ENCODE measurements at places on chromosomes 5 and 9.

- DNase-seq = no peak
Measured at GRCh38 chr9:93967020-93967803, 12.1 kb upstream of the BARX1 start.

DNA sequence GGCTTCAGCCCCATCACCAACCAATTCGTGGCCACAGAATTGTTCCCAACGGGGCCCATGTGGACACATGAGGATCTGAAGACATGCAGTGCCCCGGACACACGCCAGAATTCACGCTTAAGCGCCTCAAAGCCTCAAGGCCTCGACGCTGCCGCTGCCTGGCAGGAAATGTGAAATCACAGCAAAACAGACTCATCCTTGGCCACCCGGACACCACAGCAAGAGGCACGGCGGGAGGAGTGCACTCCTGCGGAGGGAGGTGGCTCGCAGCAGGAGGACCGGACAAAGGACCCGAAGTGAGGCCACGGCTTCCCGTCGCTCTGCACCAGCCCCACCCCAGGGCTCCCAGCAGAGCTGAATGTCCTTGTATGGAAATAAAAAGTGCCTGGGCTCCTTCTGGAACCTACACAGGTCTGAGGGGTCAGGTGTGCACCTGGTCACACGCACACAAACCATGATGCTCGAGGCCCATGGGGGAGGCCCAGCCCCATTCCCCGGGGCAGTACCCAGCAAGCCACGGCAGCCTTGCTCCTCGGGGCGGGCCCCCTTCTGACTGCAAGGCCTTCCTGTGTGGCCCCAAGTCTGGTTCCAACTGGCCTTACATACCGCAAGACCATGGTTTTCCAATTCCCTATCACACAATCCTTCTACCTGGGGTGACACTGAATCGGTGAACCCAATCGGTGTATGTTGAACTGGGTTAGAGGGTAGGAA lies 10.0 kb downstream of the SEC16A start:
- no peak for DNase-seq

- no peak for DNase-seq
Measured at GRCh38 chr5:15808577-15808976, 308.6 kb downstream of the FBXL7 start.

GRCh38 chr5:111262153-111262552 lies 38.0 kb downstream of the CAMK4 start:
- DNase-seq = no peak

DNA sequence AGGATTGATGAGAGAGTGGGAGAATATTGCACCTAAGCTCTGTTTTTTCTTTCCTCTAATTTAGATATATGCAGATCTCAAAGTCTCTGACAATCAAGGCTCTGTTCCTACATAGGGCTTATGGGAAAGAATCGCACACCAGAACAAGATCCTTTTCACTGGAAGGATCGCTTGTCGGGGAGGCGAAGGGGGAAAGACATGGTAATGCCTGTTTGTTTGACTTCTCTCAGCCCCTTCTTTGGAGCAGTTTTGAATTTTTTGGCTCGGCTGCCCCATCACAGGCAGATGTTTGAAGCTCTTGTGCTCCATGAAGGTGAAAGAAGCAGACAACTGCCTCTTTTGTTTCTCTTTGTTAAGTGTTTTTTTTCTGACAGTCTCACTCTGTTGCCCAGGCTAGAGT lies 599.9 kb upstream of the ZNF608 start:
- DNase-seq = no peak

DNA sequence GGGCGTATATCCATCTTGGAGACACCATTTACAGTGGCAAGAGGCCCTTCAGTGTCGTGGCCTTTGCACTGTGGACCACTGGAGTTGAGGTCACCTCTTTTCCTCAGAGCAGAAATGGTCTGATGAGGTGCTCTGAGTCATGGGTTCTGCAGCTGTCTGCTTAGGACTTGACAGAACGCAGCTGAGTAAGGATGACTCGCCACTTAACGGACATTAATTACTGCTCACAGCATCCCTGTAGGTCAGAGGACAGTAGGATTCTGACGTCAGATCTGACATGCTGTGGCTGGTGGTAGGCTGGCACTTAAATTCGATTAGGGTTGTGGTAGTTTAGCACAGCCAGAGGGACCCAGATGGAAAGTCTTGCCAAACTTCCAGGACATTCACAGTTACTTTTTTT lies 479.4 kb downstream of the DMAC1 start:
- DNase-seq = no peak

DNA sequence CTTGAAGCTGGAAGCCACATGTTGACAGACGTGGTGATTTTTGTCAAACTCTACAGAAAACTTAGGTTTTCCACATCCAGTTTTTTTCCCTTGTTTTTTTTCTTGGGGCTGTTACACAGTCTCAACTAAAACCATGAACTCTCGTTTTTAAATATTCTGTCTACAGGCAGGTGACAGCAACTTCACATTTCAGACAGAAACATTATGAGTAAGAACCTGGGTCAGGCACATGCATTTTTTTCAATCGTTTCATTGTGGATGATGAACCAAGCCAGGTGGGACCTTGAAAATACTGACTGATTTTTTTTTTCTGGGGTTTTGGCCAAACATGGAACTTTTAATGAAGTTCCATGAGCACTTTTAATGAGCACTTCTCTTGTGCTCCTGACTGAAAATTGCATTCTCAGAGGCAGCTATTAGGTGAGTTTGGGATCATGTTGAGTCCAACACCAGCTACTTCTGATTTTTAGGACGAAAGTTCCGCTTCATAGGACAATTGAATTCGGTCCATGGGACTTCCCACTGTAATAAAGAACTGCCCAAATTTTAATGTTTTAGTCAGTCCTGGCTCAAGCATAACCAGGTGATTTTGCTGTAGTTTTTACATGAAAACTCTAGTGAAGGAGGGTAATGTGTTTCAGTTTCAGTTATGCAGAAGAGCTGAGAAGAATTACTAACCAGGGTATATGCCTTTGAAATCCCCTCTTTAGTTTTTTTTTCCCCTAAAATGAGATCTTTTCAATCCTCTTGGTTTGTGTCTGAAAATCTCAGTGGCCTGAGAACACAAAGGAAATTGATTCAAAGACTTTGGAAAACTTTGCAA lies 93.2 kb upstream of the ADAMTS16 start:
- DNase-seq = no peak

DNA sequence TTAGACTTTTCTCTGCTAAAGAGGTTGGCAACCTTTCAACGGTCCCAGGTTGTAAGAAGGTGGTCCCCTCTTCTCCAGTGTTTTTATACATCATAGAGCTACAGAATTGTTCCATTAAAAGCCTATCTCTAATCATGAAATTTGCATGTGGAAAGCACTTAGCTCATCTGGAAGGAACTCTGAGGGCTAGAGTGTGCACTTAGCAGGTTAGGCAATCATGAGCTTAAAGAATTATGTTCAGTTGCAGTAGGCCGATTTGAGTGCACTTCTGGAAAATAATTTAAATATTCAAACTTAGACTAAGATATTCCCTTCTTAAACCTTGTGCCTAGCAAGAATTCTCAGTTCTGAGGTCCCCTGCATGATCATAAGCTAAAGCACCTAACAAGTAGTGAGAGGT lies 468.7 kb downstream of the SPATA31D1 start:
- no peak for DNase-seq

- DNase-seq = no peak
Measured at GRCh38 chr5:62475072-62475471, 62.5 kb downstream of the IPO11 start.

- no peak for DNase-seq
Measured at GRCh38 chr9:97468658-97469448, 32.6 kb upstream of the TMOD1 start.

DNA sequence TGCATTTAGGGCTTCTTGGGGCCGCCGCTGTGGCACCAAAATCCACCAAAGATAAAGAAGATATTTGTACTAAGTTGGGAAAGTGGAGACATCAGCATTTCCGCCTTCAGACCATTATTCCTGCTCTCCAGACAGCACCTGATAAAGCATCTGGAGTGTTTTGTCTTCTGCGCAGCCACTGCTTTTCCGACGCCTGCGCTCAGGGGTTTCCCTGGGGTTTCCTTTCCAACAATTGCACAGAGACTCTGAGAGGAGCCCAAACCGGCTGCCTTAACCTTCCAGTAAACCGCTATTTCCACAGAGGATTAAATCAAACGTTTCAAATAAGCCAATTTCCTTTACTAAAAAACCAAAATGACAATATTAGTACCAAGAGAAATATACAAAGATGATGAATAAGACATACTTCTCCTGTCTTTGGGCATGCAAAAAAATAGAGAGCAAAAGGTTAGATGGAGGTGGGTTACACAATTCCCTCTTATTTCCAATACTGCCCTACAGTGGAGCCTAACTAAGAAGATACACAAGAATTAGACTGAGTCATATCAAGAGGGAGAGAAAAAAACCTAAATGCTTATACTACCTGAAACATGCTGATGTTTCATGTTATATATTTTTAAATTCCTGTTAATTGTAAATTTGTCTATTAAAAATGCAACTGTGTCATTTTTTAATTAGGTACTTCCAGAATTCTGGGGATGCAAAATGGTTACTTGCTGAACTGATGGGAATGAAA lies 98.4 kb downstream of the MAPKAP1 start:
- DNase-seq = no peak

DNA sequence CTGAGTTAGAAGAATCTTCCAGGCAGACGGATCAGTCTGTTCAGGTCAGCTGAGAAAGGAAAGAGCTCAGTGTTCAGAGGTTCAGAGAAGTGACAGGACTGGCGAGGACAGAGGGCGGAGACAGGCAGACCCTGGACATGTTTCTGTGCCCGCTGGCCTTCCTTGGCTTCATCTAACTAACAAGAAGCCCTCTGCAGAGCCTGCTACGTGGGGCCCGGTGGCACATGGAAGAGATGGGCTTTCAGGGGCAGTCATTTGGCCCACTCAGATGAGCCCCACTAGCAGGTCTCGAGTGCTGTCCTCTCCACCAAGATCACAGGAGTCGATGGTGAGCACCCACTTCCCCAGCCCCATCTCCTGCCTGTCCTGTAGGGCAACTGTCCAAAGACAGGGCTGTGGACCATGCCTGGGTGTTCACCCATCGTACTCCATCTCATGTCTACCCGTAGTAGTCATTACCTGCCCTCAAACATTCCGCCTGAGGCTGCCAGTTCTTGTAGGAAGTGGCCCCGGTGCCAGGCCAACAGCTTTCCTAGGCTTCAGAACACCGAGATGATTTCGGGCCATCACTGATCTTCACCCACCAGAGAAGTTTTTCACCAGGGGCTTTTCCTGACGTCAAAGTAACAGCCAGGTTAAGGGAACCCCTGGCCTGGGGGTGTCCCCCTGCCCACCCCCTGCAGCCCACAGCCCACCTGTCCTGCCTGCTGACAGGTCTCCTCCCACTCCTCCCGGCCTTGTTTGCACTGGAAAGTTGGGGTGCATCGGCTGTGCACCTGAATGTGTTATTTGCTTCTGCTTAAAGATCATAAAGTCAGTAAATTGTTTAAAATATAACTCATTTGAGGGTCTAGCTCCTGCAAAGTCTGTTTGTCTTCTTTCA lies 14.0 kb downstream of the IRX2 start:
- DNase-seq = no peak

- no peak for DNase-seq
Measured at GRCh38 chr5:174078416-174078815, 32.9 kb downstream of the NSG2 start.

DNA sequence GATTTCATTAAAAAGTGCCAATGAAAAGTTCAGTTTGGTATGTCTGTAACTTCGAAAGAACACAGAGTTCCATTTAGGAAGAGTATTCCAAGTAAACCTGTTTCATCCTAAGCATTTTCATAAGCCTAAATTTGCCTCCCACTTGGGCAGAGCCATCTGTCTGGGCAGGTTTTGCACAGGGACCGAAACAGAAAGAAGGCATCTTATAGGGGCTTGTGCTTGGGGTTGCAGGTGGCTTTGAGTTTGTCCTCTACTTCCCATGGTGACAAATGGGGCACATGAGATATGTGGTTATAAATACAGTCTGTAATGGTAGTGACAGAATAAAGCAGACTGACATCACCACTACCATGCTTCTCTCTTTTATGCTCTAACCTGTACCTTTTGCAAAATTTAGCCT lies 63.7 kb downstream of the MCTP1 start:
- DNase-seq = no peak

DNA sequence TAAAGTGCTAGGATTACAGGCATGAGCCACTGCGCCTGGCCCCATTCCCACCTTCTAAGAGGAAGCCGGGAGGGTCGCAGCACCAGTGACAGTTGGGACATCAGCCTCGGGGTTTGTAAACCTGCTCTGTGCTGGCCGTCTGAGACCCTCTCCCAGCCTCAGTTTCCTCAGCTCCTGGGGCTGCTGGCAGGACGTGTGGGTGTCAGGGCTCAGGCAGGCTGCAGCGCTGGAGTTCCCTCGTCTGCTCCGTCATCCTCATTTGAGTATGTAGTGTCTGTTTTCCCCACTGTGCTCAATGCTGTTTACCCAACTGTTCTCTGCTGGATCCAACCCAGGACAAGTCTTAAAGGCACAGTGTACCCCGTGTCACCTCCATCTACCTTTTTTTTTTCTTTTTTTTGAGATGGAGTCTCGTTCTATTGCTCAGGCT lies 2.0 kb upstream of the NINJ1 start:
- no peak for DNase-seq

GRCh38 chr5:68734781-68735180 lies 359.0 kb upstream of the SLC30A5 start:
- no peak for DNase-seq

DNA sequence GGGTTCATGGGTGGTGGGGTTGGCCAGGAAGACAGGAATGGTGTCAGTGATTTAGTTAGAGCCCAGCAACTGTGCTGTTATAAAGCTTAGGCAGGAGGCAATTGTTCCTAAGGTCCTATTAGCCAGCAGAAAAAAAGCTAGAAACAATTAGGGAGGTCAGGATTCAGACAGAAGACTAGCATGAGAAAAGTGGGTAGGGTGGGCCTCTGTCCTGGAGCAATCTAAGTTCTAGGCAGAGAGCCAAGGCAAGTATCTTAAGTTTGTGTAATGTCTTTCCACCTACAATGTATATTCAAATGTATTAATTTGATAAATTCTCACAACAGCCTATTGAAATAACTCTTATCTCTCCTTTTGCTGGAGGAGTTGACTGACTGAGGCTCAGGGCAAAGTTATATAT lies 6.1 kb upstream of the ZFAND5 start:
- no peak for DNase-seq
